Large intestine (tissue), 12 donors: ENCODE measurements at places on chromosomes 7 and 10. TPM values are rescaled to one million over a fixed set of nuclear protein-coding genes. Genes with fewer than 3 reads are reported as not detected.
A peak's percentile ranks its signal among the peaks of the same experiment; 100 is the strongest.

CDK6 gene
- polyA plus RNA-seq: 22.4 TPM

FOXI2 gene
- polyA plus RNA-seq: not detected

- DNase-seq: no peak
These were observed 425.1 kb upstream of the LRGUK start for GRCh38 chr7:133702078-133702477.

DNA sequence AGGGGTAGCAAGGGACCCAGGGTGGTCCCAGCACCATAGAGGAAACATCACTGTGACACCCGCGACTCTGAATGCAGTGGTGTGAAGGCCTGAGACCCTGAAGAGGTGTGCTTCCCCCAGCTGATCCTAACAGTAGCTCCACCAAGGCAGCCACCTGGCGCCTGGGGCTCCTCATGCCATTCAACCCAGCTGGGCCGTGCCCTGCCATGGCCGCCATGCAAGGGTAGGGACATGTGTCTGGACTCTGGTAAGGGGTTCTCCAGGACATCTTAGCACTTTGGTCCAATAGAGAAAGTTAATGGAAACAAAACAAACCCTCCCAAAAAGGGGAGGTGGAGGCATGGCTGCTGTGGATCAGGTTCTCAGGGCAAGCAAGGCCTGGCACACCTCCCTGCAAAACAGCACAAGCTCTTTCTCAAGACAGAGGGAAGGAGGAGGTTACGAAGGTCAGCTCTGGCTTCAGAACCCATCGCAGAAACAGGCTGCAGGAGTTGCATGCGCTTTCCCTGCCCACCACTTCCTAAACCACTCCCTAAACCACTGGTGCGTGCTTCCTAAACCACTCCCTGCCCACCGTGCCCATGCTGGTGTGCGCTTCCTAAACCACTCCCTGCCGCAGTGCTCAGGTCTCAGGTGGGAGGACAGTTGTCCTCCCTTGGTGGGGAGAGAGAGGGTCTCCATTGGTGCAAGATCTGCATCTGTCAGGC is 108.7 kb downstream of the LARP4B start:
- no peak for DNase-seq

DNA sequence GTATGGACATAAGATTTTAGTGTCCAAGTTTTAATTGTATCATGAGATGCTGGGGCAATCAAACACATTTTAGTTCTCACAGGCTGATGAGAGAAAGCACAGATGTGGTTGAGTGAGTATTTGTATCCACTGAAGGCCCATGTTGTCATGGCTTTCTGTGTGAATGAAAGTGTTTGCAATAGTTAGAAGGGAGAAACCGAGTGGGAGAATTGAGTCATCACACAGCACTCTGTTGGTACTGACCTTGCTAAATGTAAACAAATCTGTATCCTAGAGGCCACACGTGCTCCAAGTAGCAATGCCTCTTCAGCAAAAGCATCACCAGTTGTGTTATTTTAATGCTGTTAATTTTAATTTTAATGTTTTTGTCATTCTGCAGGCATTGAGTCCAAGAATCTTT is 121.2 kb downstream of the EMX2 start:
- DNase-seq: peak; percentile 5

DNA sequence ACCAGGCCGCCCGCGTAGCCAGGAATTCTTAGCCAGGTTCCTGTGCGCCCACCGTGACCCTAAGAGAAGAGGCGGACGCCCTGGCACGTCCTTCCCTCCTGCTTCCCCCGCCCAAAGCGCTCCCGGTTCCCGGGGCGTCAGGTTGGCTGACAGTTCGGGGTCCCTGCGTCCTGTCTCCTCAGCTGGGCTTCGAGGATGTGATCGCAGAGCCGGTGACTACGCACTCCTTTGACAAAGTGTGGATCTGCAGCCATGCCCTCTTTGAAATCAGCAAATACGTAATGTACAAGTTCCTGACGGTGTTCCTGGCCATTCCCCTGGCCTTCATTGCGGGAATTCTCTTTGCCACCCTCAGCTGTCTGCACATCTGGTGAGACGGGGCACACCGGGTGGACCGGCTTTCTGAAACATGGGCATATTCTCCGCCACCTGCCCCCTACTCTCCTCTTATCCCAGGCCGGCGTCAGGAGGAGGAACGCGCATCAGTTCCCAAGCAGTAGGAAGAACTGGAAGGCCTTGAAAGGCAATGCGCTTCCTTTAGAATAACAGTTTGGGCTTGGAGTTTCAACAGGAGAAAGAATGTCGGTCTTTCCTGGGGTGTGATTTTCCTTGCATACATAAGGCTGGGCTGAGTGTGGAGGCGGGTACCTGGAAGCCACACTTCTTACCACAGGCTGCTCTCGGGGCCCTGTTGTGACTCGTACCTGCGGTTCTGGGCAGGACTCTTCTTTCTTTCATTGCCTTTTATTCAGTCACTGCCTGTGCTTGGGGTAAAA is 728 bp downstream of the CAV2 start:
- DNase-seq: peak; percentile 73

DNA sequence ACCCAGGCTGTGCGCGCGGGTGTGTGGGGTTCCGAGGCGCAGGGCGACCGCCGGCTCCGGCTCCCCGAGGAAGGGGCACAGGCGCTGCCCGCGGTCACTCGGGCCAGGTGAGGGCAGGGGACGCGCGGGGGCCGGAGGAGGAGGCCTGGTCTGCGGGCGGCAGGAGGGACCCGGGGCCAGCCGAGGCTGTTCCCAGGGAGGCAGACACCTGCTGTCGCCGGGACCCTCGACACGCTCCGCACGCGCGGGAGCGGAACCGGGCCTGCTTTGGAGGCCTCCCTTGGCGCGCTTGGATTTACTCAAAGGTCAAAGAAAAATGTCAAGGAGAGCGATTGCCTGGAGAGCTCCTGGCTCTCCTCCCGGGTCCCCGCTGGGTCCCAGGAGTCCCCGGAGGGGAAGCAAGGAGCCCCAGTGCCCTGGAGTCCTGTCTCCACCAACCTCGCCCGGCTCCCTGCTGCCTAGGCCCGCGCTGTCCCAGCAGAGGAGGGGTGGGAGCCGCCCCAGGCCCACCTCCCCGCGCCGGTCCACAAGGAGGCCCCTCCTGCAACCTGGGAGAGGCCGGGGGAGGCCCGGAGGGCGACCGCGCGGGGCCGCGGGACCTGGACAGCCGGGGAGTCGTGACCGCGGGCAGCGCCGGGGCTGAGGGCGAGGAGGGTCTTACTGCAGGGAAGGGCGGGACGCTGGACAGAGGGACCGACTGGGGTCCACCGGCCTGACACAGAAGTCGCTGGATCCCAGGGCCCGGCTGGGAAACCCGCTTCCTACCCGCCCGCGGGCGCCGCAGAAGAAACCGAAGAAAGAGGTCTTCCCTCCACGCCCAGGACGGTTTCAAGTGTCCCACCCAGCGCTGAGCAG is 348.9 kb downstream of the DNAJB6 start:
- no peak for DNase-seq
